GM12878 (cell line): ENCODE measurements at places on chromosomes 13 and 19. TPM values are rescaled to one million over a fixed set of nuclear protein-coding genes. Genes with fewer than 3 reads are reported as not detected.

DNA sequence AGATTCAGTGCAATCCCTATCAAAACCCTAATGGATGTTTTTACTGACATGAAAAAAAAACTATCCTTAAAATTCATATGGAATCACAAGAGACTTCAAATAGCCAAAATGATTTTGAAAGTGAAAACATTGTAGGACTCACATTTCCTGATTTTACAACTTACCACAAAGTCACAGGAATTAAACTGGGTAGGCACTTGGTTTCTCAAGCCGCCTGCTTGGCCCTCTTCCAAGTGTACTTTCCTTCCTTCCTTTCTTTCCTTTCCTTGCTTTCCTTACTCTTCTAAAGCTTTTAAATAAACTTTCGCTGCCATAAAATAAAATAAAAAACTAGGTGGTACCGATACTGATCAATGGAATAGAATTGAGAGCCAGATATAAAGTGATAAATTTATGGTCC is 21.0 kb upstream of the CD33 start:
- no peak for DNase-seq

Gene ICAM1
- 69.7 and 71.0 TPM in 2 replicates for total RNA-seq

GRCh38 chr13:94343243-94343585 is 136.3 kb downstream of the DCT start:
- no peak for DNase-seq

DNA sequence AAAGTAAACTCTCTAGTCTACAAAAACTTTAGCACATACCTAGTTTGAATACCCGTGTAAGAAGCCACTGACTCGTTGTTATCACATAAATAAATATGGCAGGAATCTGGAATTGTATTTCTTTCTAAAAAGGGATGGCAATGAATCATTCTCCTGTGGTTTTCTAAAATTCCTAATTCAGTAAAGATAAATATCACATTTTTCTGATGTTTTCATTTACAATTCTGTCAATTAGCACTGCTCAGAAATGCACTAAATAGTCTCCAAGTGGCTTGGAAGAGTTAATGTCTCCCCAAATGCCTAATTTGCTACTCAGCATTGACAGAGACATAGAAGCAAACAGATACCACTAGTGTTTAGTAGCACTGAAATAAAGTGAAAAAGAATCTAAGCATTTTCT is 547.7 kb upstream of the SLITRK1 start:
- no peak for DNase-seq

DNA sequence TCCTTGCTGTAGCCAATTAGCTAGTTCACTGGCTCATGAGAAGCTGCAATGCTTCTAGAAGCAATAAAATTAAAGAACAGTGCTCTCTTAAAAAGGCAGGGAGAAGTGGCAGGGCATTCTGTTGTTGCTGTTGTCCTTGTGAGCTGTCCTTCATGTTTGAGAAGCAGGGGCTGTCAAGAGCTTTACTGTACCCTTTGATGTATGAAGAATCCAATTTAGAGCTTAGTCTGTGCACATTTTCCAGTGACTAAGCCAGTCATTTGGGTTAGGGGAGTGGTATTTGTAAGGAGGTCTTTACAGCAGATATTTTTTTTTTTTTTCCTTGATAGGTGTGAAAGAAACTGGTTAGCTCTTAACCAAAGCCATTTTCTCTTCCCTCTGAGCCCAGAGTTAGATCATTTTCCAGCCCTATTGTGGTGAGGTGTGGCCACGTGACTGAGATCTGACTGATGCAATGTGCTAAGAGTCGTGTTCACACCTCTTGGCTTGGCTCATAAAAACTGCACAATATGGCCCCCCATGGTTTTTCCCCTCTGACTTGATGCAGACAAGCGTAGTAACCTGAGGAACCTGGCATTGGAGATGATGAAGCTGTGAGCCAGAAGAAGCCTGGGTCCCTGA is 309.6 kb upstream of the TMTC4 start:
- DNase-seq: no peak

- no peak for DNase-seq
Measured at GRCh38 chr19:6278740-6279619, 795 bp downstream of the MLLT1 start.

DNA sequence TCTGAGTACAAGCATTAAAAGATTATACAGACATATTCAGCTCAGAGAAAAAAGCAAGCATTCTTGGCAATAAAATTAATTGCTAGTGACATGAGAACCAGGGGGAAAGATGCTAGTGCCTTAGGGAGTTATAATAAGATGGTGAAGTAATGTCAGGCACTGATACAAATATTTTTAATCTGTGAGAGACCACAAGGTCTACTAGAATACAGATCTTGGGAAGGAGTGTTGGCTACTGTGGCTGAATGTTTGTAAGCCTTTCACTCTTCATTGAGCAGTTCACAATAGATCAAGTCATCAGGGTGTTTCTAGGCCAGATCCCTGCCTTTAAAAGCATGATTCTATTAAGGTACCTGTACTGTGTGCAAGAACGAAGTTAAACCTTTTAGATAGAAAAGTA is 16.4 kb downstream of the FREM2 start:
- DNase-seq: no peak

- DNase-seq: peak; percentile 57
Measured at GRCh38 chr19:55605637-55606470, at the start of gene ZNF865. TSS of gene ZNF865 (plus strand) at chr19:55605647. CDS start at chr19:55613619, 7,972 bp downstream.
